IMR-90 (cell line): ENCODE measurements at places on chromosomes 7 and 10.
A peak's percentile ranks its signal among the peaks of the same experiment; 100 is the strongest.

GRCh38 chr7:108028111-108028510 is 25.1 kb upstream of the LAMB1 start:
- no peaks in the 10 kb centered on the region for H3K27me3 ChIP-seq
- H3K36me3 ChIP-seq: no peaks in the 10 kb centered on the region
- H3K27ac ChIP-seq: no peak overlapping the region
- no peak for DNase-seq
- no peak overlapping the region for H3K4me3 ChIP-seq

- H3K4me1 ChIP-seq: peaks cover 7% of the 10 kb centered on the region
- DNase-seq: peak; percentile 82
- peak overlapping the region; percentile 2; the same call in 1 of the 2 replicates for H3K4me3 ChIP-seq
- no peaks in the 10 kb centered on the region for H3K36me3 ChIP-seq
- peak overlapping the region; percentile 10; the same call in 1 of the 2 replicates for H3K27ac ChIP-seq
Measured at GRCh38 chr10:91672021-91672608, 39.2 kb upstream of the PPP1R3C start.

DNA sequence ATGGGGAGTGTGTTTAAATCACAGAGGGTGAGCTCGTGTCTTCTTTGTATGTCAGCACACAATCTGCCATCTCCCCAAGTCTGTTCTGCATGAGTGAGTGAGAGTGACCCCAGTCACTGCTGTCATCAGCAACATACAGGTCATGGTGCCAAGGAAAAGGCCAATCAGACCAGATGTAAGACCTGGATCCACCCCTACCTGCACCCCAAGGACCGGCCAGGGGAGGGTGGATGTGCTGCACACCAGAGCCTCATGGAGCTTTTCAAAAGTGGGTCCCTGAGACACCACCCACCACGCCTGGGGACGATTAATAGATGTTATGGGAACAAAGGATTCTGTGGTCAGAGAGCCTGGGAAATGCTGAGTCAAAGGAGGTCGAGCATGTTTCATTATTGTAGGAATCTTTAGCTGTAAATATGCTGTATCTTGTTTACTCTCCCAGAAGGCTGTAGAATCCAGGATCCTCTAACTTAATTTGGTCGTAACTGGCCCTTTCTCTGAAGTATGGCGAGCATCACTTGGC is 420.5 kb downstream of the RPS24 start:
- H3K36me3 ChIP-seq: no peaks in the 10 kb centered on the region
- H3K4me3 ChIP-seq: no peak overlapping the region
- peak; percentile 17 for DNase-seq
- H3K27ac ChIP-seq: no peak overlapping the region
- no peaks in the 10 kb centered on the region for H3K27me3 ChIP-seq

- DNase-seq: peak; percentile 21
- H3K27ac ChIP-seq: no peak overlapping the region
- H3K27me3 ChIP-seq: peaks cover 2% of the 10 kb centered on the region; the same call in 1 of the 2 replicates
- H3K4me3 ChIP-seq: no peak overlapping the region
- H3K4me1 ChIP-seq: no peaks in the 10 kb centered on the region
Measured at GRCh38 chr7:6558837-6559236, 7.6 kb upstream of the GRID2IP start.

GRCh38 chr10:24872790-24873182 is 79.6 kb downstream of the PRTFDC1 start:
- peak overlapping the region; percentile 42; the same call in 1 of the 2 replicates for H3K27ac ChIP-seq
- no peaks in the 10 kb centered on the region for H3K36me3 ChIP-seq
- no peak overlapping the region for H3K4me3 ChIP-seq
- no peaks in the 10 kb centered on the region for H3K27me3 ChIP-seq
- peaks cover 9% of the 10 kb centered on the region for H3K4me1 ChIP-seq
